ENCODE measurements at places on chromosomes 1 and 21.

- DNase-seq, result no peak
Observed at GRCh38 chr1:7404046-7404742, 366.9 kb upstream of the VAMP3 start.

DNA sequence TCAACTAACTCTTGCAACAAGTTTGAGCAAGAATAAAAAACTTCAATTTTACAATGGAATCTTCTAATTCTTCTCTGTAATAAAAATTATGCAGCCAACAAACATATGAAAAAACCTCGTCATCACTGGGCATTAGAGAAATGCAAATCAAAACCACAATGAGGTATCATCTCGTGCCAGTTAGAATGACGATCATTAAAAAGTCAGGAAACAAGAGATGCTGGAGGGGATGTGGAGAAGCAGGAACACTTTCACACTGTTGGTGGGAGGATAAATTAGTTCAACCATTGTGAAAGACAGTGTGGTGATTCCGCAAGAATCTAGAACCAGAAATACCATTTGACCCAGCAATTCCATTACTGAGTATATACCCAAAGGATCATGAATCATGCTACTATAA lies 327.5 kb upstream of the LYPLAL1 start:
- no peak for DNase-seq

- no peak for DNase-seq
Observed at GRCh38 chr1:7121622-7121988, 336.4 kb downstream of the CAMTA1 start.

- DNase-seq, result no peak
Observed at GRCh38 chr1:148362216-148362611, 120.9 kb downstream of the PPIAL4G start.

DNA sequence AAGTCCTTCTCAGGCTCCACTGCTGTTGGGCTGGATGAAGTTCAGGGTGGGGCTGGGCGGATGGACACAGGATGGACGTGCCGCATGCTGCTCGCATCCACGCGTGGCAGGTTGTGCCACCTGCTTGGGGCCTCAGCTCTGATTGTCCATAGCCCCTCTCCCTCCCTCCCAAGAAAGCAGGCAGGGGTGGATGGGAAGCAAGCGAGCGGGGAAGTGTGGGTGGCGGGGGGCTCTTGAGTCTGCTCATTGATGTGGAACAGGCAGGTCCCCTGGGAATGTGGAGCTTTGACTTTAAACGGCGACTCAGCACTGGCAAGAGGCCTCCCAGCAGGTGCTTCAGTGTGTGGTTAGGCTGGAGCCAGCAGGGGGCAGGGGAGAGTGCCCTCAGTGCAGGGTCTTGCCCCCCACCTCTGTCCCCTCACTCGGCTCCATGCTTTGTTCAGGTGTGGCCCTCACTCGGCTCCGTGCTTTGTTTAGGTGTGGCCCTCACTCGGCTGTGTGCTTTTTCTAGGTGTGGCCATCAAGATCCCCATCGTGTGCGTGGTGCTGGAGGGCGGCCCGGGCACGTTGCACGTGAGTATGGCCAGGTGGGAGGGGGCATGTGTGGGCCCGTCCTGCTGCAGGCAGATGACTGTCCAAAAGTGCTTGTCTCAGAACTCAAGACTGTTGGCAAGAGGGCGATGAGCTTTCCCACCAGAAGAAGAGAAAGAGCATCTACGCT lies 23.9 kb downstream of the TRPM2 start:
- no peak for DNase-seq

GRCh38 chr21:38300141-38300578 lies 43.4 kb downstream of the KCNJ15 start:
- no peak for DNase-seq

DNA sequence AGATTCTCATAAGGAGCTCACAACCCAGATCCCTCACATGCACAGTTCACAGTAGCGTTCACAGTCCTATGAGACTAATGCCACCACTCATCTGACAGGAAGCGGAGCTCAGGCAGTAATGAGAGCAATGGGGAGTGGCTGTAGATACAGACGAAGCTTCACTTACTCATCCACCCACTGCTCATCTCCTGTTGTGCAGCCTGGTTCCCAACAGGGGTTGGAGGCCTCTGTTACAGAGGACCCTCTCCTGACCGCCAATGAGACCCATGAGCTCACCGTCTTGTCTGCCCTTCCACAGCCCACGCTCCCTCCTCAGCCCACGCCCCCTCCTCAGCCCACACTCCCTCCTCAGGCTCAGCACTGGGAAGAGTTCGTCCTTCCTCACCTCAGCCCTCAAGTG lies 39.6 kb downstream of the RSPH1 start:
- no peak for DNase-seq

- peak; percentile 60 for DNase-seq
Observed at GRCh38 chr1:171107262-171107940, 16.7 kb downstream of the FMO3 start.

Data from adipocyte (in vitro differentiated cells).